ENCODE measurements at places on chromosomes 7 and 10. TPM values are rescaled to one million over a fixed set of nuclear protein-coding genes. Genes with fewer than 3 reads are reported as not detected.

DNA sequence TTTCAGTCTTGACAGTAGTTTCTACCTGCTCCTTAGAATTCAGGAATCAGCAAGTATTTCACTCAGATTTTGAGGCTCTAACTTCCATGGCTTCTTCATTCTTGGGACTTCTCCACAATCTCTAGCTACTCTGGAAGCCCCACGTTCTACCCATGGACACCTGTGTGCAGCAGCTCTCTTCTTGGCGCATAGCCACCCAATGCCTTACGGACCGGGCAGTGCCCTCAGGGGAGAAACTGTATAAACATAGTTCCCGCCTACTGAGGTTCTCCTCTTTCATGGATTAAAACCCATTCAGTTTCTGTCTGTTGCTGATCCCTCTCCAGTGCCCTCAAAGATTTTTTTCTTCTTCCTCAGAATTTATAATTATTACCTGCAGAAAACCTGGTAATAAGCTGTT, 177.1 kb downstream of the SORCS1 start:
- H3K27ac ChIP-seq = no peak overlapping the region
- no peaks in the 10 kb centered on the region for H3K4me1 ChIP-seq
- DNase-seq = no peak

The SYT15B gene
- total RNA-seq = 0.93 TPM

The SMARCD3 gene
- 104 TPM for total RNA-seq

GRCh38 chr7:28580665-28581064, 168.3 kb downstream of the CREB5 start:
- H3K4me3 ChIP-seq = no peak overlapping the region
- no peaks in the 10 kb centered on the region for H3K27me3 ChIP-seq
- DNase-seq = no peak
- H3K4me1 ChIP-seq = peaks cover 11% of the 10 kb centered on the region

The MLLT10 gene
- total RNA-seq = 18.7 TPM
